ENCODE measurements at places on chromosomes 2 and 18.

DNA sequence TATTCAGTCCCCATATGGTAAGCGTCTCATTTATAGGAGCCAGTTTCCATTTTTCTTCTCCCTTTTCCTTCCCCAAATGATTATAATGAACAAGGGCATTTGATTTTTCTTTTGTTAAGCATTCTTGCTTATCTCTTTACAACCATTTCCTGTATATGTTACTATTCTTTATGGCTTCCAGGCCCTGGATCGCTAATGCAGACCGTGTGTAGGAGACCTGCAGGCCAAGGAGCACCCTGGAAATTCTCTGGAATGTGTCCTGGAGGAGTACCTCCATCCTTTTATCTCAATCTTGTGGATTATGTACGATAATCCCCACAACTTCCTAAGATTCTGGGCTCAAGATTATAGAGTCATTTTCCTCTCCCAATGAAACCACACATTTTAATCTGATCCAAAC, 439.6 kb upstream of the MMADHC start:
- no peak for DNase-seq

- DNase-seq: no peak
Observed at GRCh38 chr2:197704434-197705120, 592 bp upstream of the MARS2 start.

GRCh38 chr2:188068093-188068492, 223.6 kb upstream of the GULP1 start:
- DNase-seq: no peak

DNA sequence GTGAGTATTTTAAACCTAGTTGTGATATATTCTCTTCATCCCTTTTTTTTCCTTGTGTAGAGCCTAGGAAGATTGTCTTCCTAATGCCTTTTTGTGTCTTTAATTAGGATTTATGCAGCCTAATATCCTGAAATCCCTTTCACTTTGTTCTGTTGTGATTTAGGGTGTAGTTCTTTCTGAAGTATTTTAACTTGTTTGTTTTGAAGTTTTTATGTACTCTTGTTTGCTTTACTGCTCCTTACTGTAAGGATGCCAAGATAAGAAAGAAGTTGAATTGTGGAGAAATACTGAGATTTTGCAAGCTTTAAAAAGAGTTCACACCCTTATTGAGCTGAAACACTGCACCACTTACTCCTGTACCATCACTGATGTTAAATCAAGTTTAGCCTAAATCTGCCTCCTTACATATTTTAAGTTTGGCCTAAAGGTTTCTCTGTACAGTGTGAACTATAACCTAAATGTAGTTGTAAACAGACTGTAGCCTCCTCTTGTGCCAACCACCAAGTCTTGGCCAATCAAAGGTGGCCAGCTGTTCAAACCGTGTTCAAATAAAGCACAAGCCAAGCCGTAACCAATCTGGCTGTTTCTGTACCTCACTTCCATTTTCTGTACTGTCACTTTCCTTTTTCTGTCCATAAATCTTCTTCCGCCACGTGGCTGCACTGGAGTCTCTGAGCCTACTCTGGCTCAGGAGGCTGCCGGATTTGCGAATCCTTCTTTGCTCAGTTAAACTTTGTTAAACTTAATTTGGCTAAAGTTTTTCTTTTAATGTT, 17.7 kb upstream of the ACOXL start:
- no peak for DNase-seq

DNA sequence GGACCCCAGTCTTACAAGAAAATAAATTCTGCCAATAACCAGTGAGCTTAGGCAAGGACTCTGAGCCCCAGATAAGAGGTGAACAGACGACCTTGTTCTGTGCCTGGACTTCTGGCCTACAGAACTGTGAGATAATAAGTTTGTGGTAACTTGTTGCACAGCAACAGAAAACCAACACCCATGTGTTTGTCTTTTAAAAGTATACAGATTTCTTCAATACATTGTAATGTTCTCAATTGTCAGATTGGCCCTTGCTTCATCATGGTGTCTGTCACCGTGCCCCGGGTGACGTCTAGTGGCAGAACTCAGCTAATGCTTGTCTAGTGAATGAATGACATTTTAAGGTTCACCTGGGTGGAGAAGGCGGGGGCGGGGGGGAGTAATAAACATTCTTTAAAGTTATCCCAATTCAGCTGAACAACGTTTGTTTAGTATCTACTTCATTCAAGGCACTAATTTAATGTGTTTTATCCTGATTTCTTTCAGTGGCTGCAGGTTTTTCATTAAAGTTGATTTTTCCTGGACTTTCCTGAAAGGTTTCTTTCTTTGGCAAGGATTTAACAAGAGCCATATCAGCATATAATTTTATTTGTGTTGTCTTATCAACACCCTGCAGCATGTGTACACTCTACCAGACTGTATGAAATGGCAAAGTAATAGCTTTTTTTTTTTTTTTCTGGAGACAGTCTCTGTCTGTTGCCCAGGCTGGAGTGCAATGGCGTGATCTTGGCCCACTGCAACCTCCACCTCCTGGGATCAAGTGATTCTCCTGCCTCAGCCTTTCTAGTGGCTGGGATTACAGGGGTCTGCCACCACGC, 123.8 kb upstream of the DLX2 start:
- no peak for DNase-seq

DNA sequence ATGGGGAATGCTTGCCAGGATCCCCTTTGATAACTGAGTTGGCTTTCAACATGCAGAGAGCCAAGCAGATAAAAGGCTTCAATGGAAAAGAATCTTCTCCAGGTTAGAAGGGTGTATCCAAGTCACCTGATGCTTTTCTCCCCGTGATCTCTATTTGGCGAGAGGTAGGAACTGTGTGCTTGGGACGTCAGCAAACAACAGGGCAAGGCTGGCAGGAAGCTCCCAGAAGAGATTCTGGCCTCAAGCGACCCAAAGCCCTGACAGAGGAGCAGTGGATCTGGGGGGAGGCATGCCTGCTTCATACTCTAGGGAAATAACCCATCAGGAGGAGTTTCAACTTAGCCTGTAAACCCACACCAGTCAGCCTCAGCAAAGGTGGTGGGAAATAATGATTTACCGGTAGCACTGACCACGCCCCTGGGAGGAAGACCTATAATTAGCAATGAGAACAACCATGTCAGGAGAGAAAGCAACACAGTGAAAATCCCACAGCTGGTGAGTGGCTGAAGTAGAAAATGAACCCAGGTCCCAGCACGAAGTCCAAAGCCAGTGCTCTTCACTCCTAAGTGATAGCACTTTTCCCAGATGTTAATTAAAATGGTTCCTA, 76.3 kb upstream of the SEC11C start:
- no peak for DNase-seq

DNA sequence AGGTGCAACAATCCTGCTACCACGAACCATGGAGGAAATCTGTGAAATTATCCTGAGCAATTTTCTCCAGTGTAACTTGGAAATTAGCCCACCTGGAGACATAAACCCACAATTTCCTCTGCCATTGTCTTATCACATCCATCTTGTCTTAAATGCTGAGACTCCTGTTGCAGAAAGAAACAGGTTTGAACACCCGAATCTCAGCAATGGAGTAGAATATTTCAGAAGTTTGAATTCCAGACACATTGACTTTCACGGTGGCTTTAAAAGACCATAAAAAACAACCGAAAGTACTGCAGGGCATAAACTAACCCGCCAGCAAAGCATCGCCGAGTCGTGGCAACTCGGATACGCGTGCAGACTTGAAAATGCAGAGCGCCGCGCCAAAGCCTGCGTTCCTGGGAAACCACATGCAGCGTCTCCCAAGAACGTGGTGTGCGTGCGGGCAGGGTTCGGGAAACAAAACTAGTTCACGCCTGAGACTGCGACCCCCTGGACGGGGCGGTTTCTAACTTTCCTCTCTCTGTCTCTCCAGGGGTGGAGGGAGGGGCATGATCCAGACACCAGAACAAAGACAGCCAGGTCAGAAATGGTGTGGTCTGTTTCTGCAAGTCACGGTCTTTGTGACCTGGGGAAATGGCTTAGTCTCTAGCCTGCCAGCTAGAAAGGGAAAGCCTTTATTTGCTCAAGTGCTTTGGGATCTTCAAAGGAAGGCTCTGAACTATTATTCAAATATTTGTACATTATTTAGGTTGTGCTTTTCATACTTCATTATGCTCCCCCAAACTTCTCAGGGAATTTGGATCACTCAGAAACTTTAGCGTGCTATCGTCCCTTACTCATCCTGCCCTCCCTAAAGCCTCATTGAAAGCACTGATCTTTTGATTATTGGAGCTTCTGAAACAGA, 26.9 kb upstream of the KCTD1 start:
- DNase-seq: peak; percentile 68

DNA sequence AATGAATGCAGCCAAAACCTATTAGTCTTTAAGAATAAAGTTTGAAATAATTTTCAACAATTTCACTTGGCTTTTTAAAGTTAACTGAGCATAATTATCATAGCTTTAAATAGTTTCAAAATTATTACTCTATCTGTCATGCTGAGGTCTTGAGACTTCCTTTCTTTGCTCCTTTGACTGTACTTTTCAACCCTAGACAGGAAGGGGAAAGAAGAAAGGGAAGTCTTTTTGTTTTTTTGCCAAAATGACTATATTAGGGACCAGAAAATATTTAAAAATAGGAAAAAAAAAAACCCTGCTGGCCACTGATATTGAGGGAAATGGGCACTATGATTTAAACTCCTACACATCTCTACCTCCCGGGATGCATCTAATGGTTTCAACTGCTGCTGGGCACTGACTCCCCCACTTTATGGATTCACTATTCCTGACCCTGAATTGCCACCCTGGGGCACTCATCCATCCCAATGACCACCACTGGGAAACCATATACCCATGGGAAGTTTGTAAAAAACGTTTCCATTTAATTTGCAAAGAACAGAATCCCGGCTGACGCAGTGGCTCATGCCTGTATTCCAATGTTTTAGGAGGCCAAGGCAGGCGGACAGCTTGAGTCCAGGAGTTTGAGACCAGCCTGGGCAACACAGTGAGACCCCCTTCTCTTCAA, 50.5 kb downstream of the GAREM1 start:
- no peak for DNase-seq

DNA sequence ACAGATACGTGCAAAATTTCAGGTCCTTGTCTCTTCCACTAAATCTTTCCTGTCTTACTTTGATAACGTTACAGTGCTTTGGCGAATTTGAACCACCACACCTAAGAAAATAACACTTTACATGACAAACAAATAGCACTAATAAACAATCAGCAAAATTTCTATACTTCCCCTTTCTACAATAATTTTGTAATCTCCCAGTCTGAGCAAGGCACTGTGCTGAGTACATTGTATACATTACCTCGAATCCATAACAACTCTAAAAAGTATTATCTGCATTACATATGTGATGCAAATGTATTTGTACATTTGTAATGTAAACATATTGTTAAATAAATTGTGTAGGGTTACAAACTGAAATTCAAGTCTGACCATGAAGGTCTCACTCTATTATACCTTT, 49.9 kb downstream of the RTN4 start:
- DNase-seq: no peak

DNA sequence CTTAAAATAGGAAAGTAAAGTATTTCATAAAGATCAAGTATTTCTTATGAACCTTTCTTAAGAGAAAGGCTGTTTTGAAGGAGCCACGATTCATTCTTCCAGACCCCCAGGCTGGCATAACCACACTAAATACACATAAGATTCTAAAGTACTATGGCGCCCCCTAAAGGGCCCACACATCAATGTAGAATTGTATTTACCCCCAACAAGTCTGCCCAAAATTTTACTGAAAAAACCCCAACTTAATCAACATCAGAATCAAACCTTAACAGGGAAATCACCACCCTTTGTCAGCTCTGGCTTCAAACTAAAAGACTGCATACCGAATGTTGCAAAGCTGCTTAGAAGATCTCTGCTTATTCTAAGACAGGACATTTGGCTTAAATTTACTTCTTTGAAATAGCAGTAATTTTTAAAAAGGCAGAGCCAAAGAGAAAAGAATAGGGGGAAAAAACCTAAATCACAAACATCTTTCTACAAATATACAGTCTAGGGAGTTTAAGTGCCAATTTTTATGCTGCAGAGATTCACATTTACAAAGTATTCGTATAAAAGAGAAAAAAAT, 20.4 kb upstream of the BCL2 start:
- DNase-seq: no peak

DNA sequence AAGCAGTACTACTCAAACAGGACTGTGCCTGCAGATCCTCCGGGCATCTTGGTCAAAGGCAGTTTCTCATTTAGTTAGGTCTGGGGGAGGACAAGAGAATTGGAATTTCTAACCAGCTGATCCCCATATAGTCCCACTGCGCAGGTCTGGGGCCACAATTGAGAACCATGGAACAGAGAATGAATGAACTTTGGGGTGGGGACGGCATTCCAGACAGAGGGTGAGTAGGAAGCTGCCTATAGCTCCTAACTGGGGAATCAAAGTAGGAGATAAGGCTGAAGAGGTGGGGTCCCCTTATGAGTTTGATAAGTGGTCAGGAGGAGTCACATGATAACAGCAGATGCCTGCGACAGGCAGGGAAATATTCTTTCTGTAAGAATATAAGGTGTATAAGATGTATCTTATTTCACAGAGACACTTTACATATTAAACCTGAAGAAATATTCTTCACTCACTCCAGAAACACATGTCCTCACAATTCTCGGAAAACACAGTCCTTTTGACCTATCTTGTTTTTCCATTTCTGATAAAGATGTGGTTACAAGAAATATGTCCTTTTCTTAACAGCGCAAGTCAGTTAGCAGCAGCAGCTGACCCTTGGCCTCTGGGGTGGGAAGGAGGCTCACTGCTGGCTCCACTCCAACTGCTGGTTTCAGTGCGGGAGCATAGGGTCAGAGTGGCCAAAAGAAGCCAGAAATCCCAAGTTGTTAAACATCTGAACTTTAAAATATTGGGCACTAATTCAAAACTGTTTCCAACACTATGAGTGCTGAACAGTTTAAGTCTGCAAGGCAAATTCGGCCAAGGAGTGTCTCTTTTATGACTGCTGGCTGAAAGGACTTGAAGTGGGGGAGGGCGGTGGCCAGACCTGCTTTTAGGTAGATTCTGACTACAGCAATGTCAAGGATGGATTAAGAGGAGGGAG, 12.6 kb upstream of the TMEM214 start:
- peak; percentile 49 for DNase-seq

GRCh38 chr2:26172189-26172870, 558 bp upstream of the GAREM2 start:
- no peak for DNase-seq

GRCh38 chr2:176599796-176600485, 330.7 kb downstream of the MTX2 start:
- DNase-seq: no peak

- no peak for DNase-seq
Observed at GRCh38 chr18:7764405-7764804, 197.3 kb downstream of the PTPRM start.

DNA sequence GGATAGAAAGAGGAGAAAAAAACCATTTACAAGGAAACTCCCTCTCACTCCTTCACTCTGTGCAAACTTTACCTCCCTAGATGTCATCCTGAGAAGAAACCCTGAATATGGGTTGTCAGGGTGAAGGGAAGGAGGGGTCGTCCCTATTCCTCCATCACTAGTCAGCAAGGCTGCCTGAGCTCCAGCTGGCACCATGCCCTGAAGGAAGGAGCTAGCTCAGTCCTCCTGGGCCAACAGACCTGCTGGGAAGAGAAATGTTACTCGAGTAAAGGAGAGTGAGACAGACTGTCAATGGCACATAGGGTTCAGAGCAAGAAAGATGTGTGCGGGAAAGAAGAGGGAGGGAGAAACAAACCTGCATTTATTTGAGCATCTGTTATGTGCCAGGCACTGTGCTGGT, 18.3 kb upstream of the EPAS1 start:
- no peak for DNase-seq
